GM12878 (cell line): ENCODE measurements at places on chromosomes 7 and 10. TPM values are rescaled to one million over a fixed set of nuclear protein-coding genes. Genes with fewer than 3 reads are reported as not detected.

FAM25G gene
- total RNA-seq, result not detected in 2 replicates

RPEL1 gene
- not detected in 2 replicates for total RNA-seq

FXYD4 gene
- not detected in 2 replicates for total RNA-seq

OR2A12 gene
- total RNA-seq, result not detected in 2 replicates

DNA sequence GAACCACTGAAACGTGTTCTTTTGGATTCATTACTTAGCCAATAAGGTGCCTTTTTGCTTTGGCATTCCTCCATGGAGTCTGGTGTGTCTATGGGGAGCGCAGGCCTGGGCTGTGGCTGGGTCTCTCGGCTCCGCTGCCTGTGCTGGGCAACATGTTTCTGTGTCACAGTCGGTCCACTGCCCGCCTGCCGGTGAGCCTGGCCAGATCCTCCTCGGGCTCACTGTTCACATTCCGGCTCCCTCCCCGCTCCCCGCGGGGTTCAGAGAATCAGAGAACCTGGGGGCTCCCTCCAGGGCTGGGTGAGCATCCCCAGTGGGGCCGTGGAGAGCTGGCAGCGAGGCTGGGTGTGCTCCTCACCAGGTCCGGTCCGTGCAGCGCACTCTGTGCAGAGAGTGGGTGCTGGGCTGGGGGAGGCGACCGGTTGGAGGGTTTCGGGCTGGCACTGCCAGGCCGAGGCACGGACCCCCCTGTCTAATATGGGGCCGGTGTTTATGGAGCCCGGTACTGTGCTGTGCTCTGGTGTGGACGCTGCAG lies 70.4 kb downstream of the INPP5A start:
- no peaks in the 10 kb centered on the region for H3K27me3 ChIP-seq
- no peak overlapping the region for H3K4me3 ChIP-seq
- no peak overlapping the region for H3K27ac ChIP-seq
- H3K36me3 ChIP-seq, result no peaks in the 10 kb centered on the region

GRCh38 chr7:14339861-14340260 lies 350.4 kb upstream of the ETV1 start:
- H3K36me3 ChIP-seq, result no peaks in the 10 kb centered on the region
- no peaks in the 10 kb centered on the region for H3K27me3 ChIP-seq
- no peak overlapping the region for H3K27ac ChIP-seq
- H3K4me1 ChIP-seq, result no peaks in the 10 kb centered on the region
- no peak for DNase-seq
- no peak overlapping the region for H3K4me3 ChIP-seq

- H3K4me1 ChIP-seq, result peaks cover 6% of the 10 kb centered on the region
- H3K27ac ChIP-seq, result no peak overlapping the region
- H3K36me3 ChIP-seq, result no peaks in the 10 kb centered on the region
- no peak for DNase-seq
- no peak overlapping the region for H3K4me3 ChIP-seq
- no peaks in the 10 kb centered on the region for H3K27me3 ChIP-seq
These were observed 29.5 kb downstream of the ZCCHC24 start for GRCh38 chr10:79415736-79416577.
